ENCODE measurements at places on chromosomes 6 and 20.

DNA sequence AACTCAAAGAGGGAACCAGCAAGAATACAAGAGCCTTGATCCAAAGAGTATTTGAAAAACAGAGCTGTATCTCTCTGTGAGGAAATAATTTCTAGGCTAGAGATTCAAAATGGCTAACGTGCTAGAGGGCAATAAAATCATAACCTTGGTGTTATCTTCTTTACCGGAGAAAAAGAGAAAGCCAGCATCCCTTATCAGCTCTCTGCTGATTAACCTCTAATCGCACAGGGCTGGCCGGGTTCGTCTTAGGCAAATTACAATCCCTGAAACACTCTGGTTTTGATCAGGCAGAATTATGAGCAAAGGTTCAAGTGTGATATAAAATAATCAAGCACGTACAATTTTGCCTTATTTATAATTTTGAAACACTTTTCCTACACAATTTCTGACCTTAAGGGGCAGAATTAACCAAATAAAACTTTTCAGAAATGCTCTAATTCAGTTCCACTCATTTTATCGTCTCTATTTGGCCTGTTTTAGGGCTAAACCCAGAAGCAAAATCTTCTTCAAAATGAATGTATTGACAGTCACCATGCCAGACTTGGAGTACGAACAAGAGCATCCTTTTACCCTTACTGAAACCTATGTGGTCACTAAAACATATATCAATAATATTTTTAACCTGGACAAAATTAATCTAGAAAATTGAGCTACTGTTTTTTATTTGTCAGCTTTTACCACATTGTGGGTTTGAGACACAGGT, 13.7 kb downstream of the PSMB9 start:
- no peak for DNase-seq

DNA sequence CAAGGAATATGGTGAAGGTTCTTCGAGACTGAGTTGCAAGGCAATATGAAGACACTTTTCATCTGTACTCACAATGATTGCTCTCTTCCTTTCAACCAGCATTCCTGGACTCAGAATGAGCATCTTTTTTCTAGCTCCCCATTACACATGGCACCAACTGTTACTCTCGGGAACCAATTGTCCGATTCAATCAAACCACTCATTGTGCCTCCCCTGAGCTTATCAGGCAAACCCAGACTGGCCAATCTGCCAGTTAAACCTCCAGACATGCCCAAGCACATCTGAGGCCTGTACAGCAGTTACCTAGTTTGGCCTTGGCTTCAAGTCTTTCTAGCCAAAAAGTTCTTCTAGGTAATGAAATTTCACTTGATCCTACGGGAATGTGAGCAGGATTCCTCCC, 164.1 kb downstream of the ID4 start:
- no peak for DNase-seq

DNA sequence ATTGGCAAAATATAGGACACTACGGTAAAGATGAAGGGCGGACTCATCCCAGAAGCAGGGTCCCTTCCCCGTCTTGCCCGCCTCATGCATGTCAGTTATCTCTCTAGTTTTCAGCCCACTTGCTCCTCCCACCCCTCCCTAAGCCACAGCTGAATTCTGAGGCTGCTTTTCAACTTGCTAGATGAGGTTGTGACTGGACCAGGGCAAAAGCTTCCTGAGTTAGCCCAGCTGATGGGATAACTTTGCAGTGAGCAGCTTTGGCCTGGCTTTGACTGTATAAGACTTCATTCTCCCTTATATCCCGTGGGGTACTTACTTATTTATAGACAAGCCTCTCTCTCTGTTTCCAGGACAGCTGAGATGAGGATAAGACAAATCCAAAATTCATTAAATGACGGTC, 23.2 kb downstream of the GHRH start:
- no peak for DNase-seq

- DNase-seq = no peak
Observed at GRCh38 chr20:48358176-48359054, 469.4 kb downstream of the PREX1 start.

GRCh38 chr6:155678361-155678760, 222.7 kb upstream of the NOX3 start:
- no peak for DNase-seq

- no peak for DNase-seq
Observed at GRCh38 chr6:92114091-92114675, 1305.2 kb downstream of the EPHA7 start.

DNA sequence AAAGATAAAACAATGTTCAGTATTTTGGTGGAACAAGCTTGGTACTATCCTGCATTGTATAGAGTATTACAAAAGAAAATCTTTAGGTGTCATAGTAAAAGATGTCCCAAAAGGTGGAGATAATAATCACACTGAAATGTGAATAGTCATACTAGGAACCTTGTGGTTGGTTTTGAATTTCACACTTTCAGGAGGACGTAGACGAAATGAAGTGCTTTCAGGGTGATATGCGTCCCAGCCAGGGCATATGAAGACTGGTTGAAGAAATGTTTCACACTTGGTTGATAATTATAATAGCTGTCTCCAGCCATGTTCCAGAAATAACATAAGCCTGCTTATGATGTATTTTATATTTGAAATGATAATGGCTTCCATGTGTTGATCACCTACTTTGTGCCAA, 60.4 kb downstream of the SCAND1 start:
- no peak for DNase-seq
